ENCODE measurements at places on chromosomes 6 and 20.

DNA sequence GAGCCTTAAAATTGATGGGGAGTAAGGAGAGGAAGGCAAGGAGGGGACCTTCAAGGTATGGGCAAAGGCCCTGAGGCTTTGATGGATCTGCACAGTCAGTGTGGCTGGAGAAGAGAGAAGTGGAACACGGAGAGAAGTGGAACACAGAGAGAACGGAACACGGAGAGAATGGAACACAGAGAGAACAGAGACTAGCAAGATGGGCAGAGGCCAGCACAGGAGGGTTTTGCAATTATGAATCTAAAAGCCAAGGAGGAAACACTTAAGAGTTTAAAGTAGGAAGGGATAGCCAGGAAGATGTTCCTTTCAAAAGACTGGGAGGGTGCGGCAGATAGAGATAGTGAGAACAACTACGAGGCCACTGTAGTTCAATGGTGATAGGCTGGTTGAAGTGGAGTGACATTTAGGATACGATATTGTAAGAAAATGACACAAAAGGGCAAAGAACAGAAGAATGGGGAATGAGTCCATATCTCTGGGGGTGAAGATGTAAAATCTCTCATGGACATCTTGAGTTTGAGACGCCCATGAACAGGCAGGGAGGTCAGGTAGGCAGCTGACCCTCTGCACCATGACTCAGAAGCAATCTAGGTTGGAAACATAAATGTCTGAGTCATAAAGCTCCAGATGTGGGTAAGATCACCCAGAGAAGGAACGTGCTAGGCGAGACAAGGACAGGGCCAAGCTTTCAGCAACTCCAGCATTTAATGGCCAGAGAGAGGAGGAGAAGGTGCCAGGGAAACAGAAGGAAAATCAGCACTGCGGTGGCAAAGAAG lies 25.4 kb downstream of the ZMYND8 start:
- no peak for DNase-seq

DNA sequence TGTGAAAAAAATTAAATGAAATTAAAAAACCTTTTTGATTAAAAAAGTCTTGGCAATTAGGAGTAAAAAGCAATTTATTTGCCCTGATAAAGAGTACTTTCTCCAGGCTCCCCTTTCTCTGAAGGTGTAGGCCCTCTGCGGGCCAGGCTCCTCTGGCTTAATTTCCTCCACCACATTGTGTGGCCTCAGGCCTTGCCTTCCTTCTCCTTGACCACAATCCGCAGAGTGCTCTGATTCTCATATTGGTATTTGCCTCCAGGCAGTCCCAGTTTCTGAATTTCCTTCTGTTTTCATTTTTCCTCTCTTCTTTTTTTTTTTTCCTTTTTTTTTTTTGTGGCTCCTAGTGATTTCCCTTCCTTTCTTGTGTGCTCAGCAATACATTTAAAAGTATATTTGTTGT lies 96.4 kb downstream of the AIG1 start:
- no peak for DNase-seq

GRCh38 chr6:130708338-130708737 lies 118.9 kb upstream of the SMLR1 start:
- DNase-seq, result no peak

DNA sequence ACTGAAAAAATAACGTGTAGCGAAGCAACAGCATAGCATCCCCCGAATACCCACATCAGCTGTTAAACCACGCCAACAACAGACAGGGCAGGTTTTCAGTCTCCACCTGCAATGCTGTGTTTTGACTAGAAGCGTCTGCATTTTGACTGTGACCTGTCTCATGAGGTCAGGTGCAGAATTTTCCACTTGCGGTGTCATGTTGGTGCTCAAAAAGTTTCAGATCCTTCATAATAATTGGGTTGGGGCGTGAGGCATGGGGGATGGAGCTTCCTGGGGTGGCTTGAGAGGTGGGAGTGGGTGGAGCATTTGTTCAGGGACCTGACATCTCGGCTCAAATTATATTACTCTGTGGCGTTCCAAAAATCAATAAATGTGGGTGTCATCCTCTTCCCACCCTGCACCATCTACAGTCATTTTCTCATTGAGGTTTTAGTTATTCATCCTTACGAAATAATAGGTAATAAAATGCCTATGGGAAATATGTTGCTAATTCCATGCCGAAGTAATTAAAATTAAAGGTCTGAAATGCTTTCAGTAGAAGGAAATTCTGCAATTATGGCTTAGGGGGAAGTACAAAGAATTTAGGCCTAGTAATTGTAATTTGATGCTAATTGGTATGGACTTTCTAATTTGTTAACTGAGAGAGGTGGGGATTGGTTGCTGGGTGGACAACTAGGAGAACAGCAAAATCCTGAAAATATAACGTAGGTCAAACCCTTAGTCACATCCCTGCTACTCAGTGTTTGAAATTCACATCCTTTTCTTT lies 81.0 kb downstream of the TIAM2 start:
- DNase-seq, result no peak

- no peak for DNase-seq
Observed at GRCh38 chr6:128024046-128024445, 123.2 kb upstream of the THEMIS start.

DNA sequence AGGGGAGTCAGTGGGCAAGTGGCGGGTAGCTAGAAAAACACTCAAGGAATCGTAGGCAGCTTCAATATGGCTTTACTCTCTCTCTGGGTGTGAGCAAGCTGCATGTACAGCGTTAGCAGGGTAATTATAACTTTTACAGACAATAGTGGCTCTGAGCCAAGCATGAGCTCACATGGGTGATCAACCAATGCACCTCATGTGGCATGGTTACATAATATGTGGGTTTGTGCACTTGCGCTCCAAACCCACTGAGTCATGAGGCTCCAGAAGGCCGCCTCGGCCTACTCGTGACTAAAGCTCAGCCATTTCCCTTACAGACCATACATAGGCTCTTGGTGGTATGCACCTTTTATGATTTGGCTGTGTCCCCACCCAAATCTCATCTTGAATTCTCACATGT lies 78.4 kb upstream of the FBXL4 start:
- no peak for DNase-seq

GRCh38 chr6:35729722-35730121 lies 7.1 kb upstream of the ARMC12 start:
- DNase-seq, result no peak

DNA sequence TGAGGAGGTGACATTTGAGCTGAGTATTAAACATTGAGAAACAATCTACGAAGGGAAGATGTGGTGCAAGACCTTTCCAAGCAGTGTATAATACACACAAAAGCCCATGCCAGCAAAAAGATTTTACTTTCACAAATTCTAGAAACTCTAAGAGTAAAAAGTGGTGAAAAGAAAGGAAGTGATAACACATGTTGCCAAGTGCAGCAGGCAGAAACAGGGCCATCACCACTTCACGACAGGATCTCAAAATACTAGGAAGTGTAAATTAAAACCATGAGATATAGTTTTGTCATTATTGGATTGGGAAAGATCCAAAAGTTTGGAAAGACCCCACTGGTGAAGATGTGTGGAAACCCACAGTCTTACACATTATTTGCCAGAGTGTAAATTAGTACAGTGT lies 1.7 kb upstream of the ENTPD6 start:
- DNase-seq, result no peak

Data from effector memory CD4-positive, alpha-beta T cell (primary cell).